ENCODE measurements at places on chromosomes 7 and 10.

DNA sequence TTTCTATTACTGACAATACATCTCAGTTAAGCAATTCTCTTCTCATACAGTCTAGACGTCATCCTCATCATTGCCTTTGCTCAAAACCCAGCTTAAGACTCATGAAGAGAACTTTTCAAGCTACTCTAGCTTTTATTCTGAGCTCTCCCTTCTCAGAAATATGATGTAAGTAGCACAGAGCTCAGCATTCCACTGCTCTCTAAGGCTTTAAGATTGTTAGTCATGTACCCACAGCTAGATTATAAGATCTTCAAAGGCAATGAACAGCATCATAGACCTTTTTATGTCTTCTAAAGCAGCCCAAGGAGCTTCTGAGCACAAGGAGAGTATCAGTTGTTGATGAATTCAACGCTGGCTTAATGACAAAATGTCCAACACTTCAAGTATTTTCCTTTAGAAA is 119.3 kb downstream of the NRP1 start:
- no peak for DNase-seq

DNA sequence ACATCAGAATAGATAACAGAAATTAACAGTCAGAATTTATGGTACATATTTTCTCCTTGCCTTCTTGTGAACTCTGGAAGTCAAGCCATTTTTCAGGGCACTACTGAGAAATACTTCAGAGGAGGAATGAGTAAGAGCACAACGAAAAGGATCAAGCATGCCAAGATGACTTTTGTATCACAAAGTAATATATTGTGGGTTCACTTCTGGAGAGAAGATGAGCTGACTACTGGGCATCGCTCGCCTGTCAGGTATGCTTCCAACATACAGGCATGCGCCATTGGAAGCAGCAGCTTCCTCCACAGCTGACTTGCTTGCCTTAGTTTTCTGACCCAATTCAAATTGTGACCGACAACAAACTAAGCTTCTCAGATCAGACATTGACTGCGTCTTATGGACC is 137.3 kb downstream of the VTI1A start:
- DNase-seq, result no peak

DNA sequence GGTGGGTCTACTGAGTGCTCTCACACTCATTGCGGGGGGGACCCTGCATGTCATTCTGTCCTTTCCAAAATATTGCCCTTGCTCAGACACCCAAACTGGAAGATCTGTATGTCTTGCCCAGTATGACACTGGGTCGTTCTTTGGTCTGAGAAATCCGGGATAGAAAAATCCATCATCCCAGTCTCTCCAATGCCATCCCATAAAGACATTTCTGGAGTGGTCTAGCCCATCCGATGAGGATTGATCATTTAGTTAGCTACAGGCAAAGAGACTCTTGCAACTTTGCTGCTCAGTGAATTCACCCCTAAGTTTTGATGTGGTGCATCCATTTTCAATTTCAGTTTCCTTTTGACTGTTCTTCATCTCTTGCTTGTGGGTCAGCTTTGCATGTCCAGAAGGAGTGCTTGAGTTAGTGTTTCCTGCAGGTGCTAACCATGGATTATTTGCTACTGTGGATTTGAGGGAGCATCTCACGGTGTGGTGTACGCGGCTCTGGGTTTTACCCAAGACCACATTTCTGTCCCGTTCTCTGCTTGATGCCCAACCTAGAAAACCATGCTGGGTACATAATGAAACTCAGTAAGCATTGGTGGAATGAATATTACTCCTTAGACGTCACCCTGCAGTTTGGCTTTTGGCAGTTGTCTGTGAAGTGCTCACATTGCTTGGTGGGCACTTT is 247.0 kb upstream of the MKI67 start:
- DNase-seq, result no peak

DNA sequence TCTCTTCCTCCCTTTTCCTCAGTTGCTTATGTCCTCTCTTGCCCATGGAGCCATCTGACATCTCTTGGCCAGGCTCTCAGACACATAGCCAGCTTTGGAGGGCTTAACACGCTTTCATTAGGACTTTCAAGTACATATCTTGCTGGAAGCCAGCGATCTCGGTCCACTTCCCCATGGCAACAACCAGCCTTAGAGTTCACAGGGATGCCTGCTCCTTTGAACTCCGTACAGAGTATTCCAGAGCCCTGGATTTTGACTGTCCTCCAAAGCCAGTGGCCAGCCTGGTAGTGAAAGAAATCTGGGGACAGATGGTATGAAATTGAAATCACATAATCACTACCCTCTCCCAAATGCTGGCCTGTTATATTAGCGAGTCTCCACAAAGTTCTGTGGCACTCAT is 370.5 kb upstream of the NPVF start:
- DNase-seq, result no peak

DNA sequence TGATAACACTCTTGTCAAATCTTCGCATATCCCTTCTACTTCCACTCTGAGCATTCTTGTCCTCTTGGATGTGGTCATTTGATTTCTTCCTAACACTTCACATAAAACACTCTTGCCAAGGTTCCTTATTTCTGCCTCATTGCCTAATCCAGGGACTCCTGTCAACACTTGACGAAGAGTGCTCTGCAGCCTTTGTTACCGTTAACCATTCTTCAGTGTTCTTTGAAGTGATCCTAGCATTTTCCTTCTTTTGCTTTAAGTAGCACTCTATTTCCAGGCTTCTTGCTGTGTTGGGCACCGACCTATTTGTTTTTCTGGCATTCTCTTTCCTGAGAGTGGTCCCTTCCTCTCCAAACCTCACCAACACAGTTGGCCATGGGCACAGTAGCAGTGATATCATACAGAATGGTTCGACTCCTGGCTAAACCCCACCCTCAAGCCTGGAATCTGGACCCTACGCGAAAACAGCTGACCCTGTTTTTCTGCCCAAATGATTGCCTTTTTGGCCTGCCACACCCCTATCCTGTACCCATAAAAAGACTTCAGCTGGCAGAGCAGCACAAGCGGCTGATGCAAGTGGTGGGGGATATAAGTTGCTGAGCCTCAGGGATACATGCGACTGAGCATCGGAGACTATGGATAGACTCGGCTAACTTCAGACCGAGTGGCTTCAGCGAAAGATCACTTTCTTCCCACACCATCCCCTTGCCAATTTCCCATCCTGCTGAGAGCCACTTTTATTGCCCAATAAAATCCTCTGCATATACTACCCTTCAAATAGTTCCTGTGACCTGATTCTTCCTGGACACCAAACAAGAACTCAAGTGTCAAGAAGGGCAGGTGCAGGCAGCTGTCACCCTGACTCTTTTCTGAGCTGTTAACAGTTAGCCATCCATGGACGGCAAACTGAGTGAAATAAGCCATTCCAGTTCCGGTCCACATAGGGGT is 820.6 kb downstream of the CCSER2 start:
- DNase-seq, result no peak

- DNase-seq, result no peak
These were observed 22.6 kb upstream of the INPP5A start for GRCh38 chr10:132514821-132515520.

DNA sequence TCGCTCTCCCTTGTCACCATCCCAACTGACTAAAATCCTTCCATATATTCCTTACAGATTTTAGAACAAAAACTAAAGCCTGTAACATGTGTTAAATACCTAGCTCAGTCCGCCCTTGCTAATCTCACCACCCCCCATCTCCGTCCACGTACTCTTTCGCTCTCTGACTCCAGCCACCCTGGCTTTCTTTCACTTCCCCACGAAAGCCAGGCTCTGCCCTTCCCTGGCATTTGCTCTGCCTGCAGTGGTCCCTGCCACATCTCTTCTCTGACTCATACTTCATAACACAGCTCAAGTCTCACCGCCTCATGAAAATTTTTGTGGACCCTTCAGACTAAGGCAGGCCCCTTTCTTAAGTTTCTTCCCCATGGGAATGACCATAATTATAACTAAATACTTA is 11.7 kb upstream of the GPAM start:
- DNase-seq, result no peak

- DNase-seq, result no peak
These were observed 1367.1 kb downstream of the XPNPEP1 start for GRCh38 chr10:108556186-108556585.

GRCh38 chr10:70561070-70561469 is 41.5 kb downstream of the PRF1 start:
- no peak for DNase-seq

- peak; percentile 46 for DNase-seq
These were observed 98.4 kb upstream of the HABP2 start for GRCh38 chr10:113454341-113455061.

- no peak for DNase-seq
These were observed 399.1 kb downstream of the GATA3 start for GRCh38 chr10:8453587-8453986.

DNA sequence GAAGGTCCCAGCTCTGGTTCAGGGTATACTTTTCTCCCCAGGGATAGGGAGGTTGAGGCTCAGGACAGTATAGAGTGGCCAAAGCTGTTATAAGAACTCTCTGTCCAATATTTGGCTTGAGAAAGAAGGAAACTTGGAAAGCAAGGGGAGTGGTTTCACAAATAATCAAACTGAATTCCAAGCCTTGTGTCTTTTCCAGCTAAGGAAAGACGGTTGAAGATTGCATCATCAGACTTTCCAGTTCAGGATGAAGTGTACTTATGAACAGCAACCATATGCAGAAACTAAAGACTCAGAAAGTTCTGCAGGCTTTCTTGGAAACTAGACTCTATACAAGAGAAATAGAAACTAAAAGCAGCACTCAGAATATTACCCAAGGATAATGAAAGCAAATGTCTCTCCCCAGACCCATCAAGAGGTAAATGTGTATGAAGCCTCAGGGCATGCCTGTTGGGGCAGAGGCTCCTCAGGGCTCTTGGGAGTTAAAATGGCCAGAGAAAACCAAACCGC is 46.4 kb downstream of the RAMP3 start:
- no peak for DNase-seq

DNA sequence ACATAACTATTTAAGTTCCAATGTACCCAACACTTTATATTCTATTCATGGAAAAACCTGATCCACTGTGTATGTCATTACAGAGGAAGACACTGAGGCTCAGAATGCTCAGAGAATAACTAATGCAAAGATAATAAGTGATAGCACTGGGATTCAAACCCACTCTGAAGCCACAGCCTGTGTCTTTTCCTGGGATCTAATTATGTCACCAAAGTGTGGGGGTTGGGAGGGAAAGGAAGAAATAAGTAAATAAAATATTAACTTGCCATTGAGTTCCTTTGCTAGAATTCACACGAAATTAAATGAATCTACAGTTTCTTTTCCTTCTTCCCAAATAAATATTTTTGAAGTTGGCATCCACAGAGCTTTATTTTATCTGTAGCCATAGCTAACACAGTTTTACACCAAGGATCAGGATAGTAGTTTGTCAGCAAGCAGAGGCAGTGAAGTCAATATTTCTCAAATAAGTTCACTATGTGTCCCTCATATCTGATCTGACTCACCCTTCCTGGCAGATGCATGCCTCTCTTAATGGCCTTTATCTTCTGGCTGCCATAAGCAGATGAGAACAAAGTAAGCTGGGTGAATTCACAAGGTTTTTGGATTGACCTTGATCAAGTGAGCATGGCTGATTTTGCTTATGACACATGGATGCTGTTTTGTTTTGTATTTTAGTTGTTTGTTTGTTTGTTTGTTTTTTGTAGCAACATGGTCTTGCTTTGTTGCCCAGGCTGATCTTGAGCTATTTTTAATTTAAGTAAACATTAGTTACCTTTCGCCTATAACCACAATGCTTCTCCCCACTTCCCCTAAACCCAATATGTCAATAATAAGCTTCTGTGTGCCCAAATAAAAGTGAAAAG is 6.3 kb downstream of the RAPGEF5 start:
- no peak for DNase-seq

- no peak for DNase-seq
These were observed 46.9 kb upstream of the KMT2E start for GRCh38 chr7:104967088-104967487.

DNA sequence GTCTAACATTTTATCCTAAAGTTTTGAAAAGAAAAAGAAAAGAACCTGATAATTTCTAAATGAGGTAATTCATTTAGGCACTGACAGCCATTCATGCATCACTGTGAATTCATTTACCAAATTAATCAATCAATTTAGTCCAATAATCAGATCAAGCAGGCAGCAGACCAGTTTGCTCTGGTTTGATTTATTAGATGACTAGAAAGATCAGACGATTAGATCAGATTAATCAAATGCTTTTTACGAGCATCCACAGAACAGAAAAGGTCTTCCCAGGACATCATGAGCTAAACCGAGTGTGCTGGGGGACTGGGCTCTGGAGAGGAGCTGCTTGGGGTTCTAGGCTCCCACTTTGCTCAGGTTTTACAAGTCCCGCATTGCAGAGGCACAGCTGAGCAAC is 226.5 kb upstream of the MYO3A start:
- no peak for DNase-seq

DNA sequence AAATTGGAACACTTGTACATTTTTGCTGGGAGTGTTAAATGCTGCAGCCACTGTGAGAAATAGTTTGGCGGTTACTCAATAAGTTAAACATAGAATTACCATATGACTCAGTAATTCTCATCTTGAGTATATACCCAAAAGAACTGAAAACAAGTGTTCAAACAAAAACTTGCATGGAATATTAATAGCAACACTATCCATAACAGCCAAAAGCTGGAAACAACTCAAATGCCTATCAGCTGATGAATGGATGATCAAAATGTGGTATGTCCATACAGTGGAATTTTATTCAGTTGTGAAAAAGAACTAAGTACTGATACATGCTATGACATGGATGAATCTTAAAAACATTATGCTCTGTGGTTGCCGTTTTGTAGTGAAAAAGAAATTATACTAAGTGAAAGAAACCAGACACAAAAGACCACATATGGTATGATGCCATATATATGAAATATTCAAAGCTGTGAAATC is 63.0 kb upstream of the SP4 start:
- no peak for DNase-seq

GRCh38 chr10:77060913-77061312 is 576.7 kb downstream of the KCNMA1 start:
- no peak for DNase-seq

- DNase-seq, result no peak
These were observed 121.6 kb downstream of the MTPAP start for GRCh38 chr10:30227481-30227880.

GRCh38 chr7:154353355-154353767 is 301.2 kb downstream of the DPP6 start:
- DNase-seq, result no peak

All from transverse colon (tissue), 4 donors.